Stimulated activated CD8-positive, alpha-beta memory T cell treated with anti-CD3 and anti-CD28 coated beads, Interleukin-4, amount 100 ng/mL, for 4 hours (primary cell): ENCODE measurements at places on chromosomes 1 and 21.

- peak; percentile 43 for DNase-seq
Observed at GRCh38 chr1:162847839-162848453, 13.0 kb downstream of the CCDC190 start.

- DNase-seq, result no peak
Observed at GRCh38 chr1:8816831-8817411, 519 bp downstream of the RERE start.

- no peak for DNase-seq
Observed at GRCh38 chr21:30482130-30482529, 2.0 kb upstream of the KRTAP19-1 start.

DNA sequence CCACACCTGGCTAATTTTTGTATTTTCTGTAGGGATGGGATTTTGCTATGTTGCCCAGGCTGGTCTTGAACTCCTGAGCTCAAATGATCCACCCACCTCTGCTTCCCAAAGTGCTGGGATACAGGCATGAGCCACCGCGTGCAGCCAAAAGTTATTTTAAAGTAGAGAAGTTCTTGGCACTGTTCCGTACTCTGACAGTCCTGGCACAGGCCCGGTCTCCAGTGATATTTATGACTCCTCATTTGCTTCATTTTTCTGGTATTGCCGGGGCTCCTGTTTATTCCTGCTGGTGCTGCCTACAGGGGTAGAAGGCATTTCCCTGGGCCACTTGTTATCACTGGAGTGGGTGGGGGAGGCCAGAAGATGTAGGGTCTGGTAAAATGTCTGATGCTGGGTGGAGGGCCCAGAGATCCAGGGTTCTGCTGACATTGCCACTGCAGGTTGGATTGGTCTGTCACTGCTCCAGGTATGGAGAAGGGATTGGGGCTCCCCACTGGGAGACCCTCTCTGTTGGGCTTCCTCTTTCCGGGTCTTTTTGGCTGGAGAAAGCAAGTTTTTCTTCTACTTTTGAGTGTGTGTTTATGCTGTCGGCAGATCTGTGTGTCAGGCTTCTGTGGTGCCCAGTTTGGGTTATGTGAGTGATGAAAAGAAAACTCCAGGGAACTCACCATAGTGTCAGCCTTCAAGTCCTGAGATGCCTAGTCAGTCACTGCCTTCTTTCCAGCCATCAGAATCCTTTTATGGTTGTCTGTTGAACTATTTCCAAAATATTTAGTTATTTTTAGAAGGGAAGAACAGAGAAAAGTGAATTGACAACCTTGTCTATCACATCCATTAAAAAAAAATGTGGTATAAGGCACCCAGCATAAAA, 4.5 kb downstream of the MROH7 start:
- DNase-seq, result no peak

DNA sequence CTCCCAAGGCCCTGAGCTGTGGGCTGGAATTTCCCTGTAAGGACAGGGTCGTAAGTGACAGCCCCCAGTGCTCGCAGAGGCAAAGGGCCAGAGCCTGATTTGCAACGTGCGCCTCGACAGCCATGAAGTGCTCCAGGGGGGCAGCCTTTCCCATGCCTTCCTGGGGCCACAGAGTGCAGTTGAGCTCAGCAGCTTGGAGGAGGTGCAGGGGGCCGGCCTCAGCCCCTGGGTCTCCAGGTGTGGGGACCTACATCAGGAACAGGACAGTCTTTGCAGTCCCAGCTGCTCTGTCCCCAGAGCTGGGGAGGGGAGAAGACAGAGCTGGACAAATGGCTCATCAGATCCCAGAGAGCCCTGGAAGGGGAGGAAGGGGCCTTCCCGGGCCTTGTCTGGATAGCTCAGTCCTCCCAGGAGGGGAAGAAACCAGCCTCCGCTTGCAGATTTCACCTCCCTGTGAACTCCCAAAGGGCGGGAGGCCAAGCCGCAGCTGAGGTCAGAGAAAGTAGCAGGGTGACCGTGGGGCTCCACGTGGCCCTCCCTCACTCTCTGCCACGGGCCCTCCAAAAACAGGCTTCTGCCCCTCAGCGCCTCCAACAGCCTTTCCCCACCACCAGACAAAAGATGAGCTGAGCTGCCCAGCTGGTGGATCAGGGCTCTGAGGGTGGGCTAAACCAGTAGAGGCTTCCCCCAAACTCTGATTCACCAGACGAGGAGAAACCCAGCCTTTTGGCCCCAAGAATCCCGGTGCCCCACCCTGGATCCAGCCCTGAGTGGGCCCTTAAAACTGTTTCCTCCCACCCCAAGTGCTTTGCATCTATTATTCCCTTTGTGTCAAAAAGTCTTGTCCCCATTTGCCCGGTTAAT, 76.5 kb downstream of the DHRS3 start:
- DNase-seq, result no peak

DNA sequence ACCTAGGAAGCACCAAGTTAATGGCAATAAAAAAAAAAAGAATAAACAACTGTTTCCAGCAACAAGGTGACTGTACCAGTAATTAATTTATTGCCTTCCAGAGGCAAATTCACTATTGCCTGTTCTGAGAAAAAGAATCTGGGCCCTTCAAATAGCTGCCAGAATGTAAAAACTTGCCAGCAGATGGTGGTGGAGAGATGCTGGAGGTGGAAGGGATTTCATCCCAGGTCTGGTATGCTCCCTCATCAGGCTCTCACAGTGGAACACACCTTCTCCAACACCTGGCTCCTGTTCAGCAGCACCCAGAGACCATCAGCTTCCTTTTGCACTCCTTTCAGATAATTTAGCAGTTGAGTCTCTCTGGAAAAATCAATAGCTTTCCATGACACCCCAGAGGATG, 792.9 kb upstream of the ADAMTS5 start:
- DNase-seq, result no peak

GRCh38 chr1:3334366-3334765, 120.1 kb upstream of the ARHGEF16 start:
- DNase-seq, result no peak

DNA sequence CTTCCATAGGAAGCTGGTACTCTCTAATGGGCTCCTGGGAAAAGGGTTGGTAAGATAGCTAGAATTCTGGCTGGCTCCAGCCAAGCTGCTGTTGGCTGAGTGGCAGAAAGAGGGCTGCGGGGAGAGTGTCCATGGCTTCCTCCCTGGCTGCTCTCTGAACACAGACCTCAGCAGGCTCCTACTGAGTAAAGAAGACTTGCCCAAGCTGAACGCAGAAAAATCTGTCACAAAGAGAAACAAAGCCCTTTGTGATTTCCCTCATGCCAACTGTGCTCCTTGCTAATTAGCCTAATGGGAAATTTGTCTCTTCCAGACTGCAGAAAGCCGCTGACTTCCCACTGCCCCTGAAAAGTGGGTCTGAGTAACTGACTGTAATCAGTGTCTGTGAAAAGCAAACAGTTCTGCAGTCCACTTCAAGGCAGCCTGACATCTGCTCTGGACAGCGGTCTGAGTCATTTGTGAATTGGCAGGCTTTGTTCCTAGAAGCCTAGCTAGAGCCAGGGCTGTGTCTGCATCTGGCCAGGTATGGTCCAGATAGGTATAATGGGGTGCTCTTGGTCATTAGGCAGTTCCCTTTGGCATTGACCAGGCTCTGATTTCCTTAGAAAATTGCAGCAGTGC, 282.8 kb downstream of the ZNF648 start:
- DNase-seq, result no peak

- DNase-seq, result no peak
Observed at GRCh38 chr1:74531796-74532195, 19.4 kb upstream of the LRRC53 start.

- DNase-seq, result no peak
Observed at GRCh38 chr1:30437059-30437576, 286.3 kb downstream of the MATN1 start.

GRCh38 chr1:8646189-8646588, 171.3 kb downstream of the RERE start:
- DNase-seq, result no peak
